ENCODE measurements at places on chromosomes 3 and 15.

GRCh38 chr15:100438570-100438969 lies 90.2 kb downstream of the CERS3 start:
- DNase-seq, result peak; percentile 11

DNA sequence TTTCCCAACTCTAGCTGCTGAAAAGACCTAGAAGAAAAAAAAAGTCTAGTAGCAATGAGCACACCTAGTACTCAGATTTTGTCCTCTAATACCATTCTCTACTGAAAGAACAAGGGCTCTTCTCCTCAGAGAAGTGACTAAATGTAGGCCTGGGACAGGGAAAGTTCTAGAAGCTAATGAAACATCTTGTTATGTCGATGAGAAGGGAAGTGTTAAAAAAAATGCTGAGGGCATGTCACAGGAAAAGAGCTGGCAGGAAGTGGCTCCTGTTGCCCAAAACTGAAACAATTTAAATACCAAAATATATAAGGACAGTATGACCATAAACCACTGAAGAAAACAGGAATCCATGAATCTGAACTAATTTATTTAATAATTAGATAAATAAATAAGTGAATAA lies 581.4 kb upstream of the TBL1XR1 start:
- no peak for DNase-seq

DNA sequence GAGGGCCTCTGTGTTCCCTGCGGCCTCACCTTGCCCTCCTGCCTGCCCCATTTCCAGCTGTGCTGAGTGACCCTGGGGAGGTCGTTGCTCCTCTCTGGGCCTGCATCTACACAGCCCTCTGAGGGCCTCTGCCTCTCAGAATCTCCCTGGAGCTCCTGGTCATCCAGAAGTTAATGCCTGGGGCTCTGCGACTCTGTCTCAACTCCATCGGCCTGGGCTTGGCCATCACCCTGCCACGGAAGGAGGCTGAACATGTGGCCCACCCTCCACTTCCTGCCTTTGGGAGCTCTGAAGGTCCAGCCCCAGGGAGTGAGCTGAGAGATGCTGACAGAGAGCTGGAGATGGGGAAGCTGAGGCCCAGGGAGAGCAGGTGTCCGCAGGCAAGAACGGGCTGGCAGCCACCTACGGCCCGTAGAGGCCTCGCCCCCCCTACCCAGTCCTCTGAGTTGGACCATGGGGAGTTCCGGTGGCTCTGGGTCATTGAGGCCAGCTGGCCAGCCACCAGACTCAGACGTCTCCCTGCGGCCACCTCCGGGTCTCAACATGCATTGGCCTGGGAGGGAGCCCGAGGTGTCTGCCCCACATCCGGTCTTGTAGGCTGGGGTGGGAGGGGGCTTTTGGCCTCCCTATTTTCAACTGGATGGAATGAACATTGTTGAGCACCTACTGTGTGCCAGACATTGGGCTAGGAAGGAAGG lies 34.2 kb downstream of the GRIP2 start:
- no peak for DNase-seq

DNA sequence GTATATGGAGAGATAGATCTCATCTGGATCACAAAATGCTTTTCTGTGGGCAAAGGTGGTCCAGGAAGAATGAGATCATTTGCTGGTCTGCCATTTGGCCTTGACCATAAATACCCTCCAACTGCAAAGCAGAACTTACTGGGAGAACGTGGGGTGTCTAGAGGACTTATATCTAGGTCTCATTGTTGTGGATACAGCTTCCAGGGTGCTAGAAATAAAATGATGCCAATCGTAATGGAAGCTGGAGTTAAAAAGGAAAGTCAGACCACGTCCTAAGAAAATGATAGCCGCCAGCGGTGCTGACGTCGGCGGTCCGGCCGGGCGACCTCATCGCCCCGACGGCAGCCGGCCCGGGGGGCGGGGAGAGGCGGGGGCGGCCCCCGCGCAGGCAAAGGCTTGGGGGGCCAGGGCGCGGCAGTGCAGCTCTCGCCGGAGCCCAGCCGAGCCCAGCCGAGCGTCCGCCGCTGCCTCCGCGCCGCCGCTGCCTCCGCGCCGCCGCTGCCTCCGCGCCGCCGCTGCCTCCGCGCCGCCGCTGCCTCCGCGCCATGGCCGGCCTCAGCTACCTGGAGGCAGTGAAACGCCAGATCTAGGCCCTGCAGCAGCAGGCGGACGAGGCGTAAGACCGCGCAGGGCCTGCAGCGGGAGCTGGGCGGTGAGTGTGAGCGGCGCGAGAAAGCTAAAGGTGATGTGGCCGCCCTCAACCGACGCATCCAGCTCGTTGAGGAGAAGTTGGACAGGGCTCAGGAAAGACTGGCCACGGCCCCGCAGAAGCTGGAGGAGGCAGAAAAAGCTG lies 89.5 kb downstream of the EOMES start:
- peak; percentile 60 for DNase-seq

- no peak for DNase-seq
Measured at GRCh38 chr3:71725271-71725991, at the start of gene EIF4E3. TSS of gene EIF4E3 (minus strand) at chr3:71725402. CDS start at chr3:71725367, 35 bp downstream.

DNA sequence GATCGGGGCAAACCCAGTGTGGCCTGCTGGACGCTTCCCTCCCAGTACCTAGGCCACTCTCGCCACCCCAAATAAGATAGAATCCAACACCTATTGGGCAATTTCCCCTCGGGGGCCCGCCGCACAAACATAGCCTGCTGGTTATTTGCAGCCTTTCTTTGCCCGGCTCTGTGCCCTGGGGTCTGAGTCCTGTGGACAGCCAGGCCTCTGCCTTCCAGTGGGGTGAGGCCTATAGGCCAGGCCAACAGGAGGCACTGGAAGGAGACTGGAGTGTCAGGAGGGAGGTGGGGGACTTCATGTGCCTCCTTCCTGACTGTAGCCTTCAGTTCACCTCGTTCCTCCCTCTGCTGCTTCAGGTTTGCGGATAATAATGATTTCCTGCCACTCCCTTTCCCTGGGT lies 47.4 kb upstream of the LDHAL6B start:
- no peak for DNase-seq

- no peak for DNase-seq
Measured at GRCh38 chr3:65783117-65783516, 255.6 kb downstream of the MAGI1 start.
